ENCODE measurements at places on chromosomes 2 and 18. TPM values are rescaled to one million over a fixed set of nuclear protein-coding genes. Genes with fewer than 3 reads are reported as not detected.

DNA sequence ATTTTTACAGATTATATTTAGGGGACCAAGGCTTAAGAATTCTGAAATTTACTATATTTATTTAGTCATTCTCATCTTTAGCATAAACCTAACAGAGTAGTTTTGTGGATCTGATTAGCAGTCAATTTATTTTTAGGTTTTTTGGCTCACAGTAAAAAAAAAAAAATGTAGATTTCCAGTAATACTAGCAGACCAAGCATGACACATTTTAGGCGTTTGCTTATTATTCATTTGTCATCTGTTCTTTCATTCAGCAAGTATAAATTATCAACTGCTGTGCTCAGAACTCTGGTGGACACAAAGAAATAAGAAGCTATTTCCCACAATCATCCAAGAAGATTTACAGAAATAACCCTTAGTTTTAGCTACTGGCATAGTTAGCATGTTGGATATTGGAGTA, 20.6 kb downstream of the PDE1A start:
- H3K27ac ChIP-seq, result no peak overlapping the region
- no peak overlapping the region for H3K4me3 ChIP-seq
- H3K4me1 ChIP-seq, result no peaks in the 10 kb centered on the region

GRCh38 chr2:19569300-19569791, 210.9 kb upstream of the OSR1 start:
- no peak overlapping the region for H3K27ac ChIP-seq
- no peak overlapping the region for H3K4me3 ChIP-seq

DNA sequence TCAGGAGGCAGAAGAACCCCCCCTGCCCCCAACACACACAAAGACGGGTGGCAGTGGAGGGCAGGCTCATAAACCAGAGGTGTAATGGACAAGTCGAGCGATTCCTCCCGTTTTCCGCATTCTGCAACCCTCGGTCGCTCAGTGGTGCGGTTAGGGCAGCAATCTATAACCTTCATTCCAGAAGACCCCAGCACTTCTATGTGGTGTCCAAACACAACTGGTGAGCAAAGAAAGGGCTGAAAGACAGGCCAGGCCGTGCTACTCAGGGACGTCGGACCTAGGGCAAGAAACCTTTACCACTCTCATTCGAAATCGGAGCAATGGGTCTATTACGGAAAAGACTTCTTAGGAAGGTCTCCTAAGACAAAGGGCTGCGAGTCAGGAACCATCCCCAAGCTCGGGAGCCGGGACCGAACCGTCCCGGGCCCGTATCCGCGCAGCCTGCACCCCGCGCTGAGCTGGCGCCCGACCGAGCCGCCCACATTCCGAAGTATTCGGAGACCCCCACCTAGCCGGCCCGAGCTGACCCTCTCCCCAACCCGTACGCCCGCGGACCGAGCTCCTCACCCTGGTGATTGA, 568 bp downstream of the ARL5A start:
- H3K27ac ChIP-seq, result peak overlapping the region; percentile 92
- peak; percentile 24 for DNase-seq
- no peaks in the 10 kb centered on the region for H3K27me3 ChIP-seq
- peak overlapping the region; percentile 87 for H3K4me3 ChIP-seq
- H3K4me1 ChIP-seq, result peaks cover 22% of the 10 kb centered on the region

DNA sequence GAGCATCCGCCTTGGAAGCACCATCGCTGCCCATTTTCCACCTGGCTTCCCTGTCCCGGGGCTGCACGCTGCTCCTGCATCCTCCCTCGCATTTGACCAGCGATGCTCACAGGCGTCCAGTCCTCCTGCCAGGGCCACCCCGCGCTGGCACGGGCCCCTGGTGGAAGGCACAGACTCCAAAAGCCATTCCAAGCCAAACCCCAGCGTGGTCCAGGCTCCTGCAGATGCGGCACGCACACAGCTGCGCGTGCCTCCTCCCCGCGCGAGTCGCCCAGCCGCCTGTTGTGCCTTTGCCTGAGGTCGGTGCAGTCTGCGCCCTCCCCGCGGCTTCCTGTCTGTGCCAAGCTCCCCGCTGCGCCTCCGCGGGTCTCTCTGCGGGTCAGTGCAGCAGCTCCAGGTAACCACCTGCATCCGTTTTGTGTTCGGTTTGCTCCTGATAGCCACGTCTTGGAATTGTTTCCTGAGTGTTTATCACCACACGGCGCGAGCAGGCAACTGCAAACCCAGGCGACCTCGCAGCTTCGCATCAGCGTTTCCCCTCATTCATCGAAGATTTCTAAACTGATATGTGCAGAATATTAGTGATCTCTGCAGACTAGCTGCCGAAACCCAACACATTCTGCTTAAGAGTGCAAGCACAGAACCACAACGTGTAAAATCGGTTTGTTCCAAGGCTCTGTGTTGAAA, 65.2 kb upstream of the SALL3 start:
- H3K36me3 ChIP-seq, result no peaks in the 10 kb centered on the region
- DNase-seq, result no peak
- H3K27me3 ChIP-seq, result no peaks in the 10 kb centered on the region
- no peak overlapping the region for H3K4me3 ChIP-seq
- no peak overlapping the region for H3K27ac ChIP-seq
- H3K4me1 ChIP-seq, result no peaks in the 10 kb centered on the region

- H3K4me1 ChIP-seq, result no peaks in the 10 kb centered on the region
- no peak overlapping the region for H3K27ac ChIP-seq
- H3K27me3 ChIP-seq, result no peaks in the 10 kb centered on the region
- H3K4me3 ChIP-seq, result no peak overlapping the region
- H3K36me3 ChIP-seq, result peaks cover 25% of the 10 kb centered on the region
Observed at GRCh38 chr2:232721261-232721660, 24.1 kb downstream of the GIGYF2 start.

STAM2 gene
- 17.1 TPM for total RNA-seq

GRCh38 chr18:79559436-79559835, 120.2 kb upstream of the CTDP1 start:
- H3K27me3 ChIP-seq, result no peaks in the 10 kb centered on the region
- H3K27ac ChIP-seq, result no peak overlapping the region

DNA sequence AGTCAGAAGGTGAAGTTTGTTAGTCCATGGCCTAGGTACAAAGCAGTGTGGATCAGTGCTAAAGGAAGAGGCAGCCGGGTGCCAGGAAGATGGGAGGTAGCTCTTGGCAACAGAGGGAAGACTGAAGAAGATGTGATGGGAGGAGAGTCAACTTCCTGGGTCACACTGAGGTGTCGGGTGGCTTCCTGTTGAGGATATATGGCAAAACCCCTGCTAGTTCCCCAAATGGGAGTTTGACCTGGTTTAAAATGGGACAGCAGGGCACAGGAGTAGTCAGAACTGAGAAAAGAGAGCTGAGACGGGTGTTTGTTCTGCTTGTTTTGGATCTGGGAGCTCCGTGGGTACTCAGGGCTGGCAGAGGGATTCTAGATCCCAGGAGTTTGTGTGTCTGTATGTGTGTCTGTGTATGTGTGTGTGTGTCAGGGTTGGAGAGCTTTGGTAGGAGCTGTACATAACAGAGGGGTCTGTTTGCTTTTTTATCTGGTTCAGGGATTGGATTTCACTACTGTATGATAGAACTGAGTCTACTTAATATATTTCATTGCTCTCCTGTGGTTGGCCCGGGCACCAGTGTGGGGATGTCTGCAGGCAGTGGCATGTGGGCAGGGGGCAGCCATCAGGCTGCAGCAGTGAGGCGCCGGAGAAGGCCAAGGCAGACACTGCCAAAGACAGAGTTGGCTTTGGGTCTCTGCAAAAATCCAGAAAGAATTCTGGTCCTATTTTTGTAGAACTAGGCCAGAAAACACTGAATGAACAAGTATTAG, 17.1 kb downstream of the MXD1 start:
- no peaks in the 10 kb centered on the region for H3K27me3 ChIP-seq
- H3K36me3 ChIP-seq, result peaks cover 24% of the 10 kb centered on the region
- DNase-seq, result no peak
- H3K4me3 ChIP-seq, result no peak overlapping the region
- H3K27ac ChIP-seq, result peak overlapping the region; percentile 12

DNA sequence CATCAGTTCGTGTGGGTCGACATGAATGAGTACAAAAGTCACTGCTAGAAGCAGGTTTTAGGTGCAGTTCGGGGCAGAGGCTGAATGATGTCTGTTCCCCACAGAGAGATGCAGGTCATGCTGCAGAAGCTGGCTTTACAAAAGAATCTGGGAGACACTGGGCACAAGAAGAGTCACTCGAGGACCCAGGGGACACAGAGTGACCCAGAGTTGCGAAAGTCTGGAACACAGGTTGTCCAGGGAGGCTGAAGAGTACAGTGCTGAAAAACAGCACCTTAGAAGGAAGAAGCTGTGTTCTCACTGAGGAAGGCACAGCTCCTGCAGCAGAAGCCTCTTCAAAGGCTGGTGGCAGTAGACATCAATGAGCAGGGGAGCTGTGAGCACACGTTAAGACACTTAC, 14.8 kb downstream of the CACNB4 start:
- H3K27ac ChIP-seq, result no peak overlapping the region
- DNase-seq, result no peak
- H3K27me3 ChIP-seq, result no peaks in the 10 kb centered on the region

DNA sequence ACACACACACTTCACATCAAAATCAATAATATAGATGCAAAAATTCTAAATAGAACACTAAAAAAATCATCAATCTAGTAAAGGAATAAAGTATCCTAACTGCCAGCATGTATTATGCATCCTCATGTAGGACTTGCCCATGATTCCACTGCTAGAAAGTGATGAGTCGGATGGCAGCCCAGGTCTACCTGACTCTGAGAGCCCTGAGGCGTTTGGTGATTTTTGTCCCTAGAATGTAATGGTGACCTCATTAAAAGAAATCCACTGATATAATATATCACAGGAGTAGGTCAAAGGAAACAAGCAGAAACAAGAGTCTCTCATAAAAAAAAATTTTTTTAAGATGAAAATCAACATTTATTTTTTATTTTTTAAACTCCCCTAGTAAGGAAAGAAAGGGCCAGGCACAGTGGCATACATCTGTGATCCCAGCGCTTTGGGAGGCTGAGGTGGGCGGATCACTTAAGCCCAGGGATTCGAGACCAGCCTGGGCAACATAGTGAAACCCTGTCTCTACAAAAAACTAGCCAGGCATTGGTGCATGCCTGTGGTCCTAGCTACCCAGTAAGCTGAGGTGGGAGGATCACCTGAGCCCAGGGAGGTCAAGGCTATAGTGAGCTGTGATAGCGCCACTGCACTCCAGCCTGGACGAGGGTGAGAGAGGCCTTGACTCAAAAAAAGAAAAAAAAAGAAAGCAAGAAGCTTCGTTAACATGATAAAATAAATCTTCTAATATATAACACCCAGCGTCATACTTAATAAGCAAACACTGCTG, 24.4 kb upstream of the ACTG2 start:
- H3K27me3 ChIP-seq, result no peaks in the 10 kb centered on the region
- no peak overlapping the region for H3K27ac ChIP-seq
- peaks cover 4% of the 10 kb centered on the region for H3K4me1 ChIP-seq
- no peak overlapping the region for H3K4me3 ChIP-seq
- H3K36me3 ChIP-seq, result peaks cover 5% of the 10 kb centered on the region

GRCh38 chr18:78154853-78155252, 824.8 kb upstream of the SALL3 start:
- H3K36me3 ChIP-seq, result no peaks in the 10 kb centered on the region
- no peak overlapping the region for H3K4me3 ChIP-seq
- H3K27ac ChIP-seq, result no peak overlapping the region
- DNase-seq, result no peak
- no peaks in the 10 kb centered on the region for H3K27me3 ChIP-seq
- no peaks in the 10 kb centered on the region for H3K4me1 ChIP-seq

GRCh38 chr18:27713037-27713737, 463.7 kb downstream of the CDH2 start:
- no peak overlapping the region for H3K27ac ChIP-seq
- no peak for DNase-seq
- no peaks in the 10 kb centered on the region for H3K4me1 ChIP-seq
- no peaks in the 10 kb centered on the region for H3K36me3 ChIP-seq

GPAT2 gene
- 3.7 TPM for total RNA-seq

AGAP1 gene
- 84.2 TPM for total RNA-seq

SERPINB12 gene
- not detected for total RNA-seq

GRCh38 chr2:59027320-59027719, 786.2 kb upstream of the FANCL start:
- no peaks in the 10 kb centered on the region for H3K36me3 ChIP-seq
- H3K4me3 ChIP-seq, result no peak overlapping the region
- H3K4me1 ChIP-seq, result no peaks in the 10 kb centered on the region
- DNase-seq, result no peak
- no peak overlapping the region for H3K27ac ChIP-seq

KRTCAP3 gene
- 112 TPM for total RNA-seq

GRCh38 chr2:26558271-26559043, 80.5 kb upstream of the OTOF start:
- DNase-seq, result no peak
- H3K27me3 ChIP-seq, result peaks cover 63% of the 10 kb centered on the region
- H3K4me3 ChIP-seq, result no peak overlapping the region
- H3K36me3 ChIP-seq, result no peaks in the 10 kb centered on the region
- H3K27ac ChIP-seq, result no peak overlapping the region

HPCAL1 gene
- 107 TPM for total RNA-seq

- H3K4me3 ChIP-seq, result no peak overlapping the region
- H3K27ac ChIP-seq, result no peak overlapping the region
- H3K36me3 ChIP-seq, result no peaks in the 10 kb centered on the region
- no peak for DNase-seq
Observed at GRCh38 chr2:134202371-134202770, 51.5 kb upstream of the MGAT5 start.

SEH1L gene
- total RNA-seq, result 29.1 TPM

UGT1A8 gene
- 15.1 TPM for total RNA-seq

CHRNG gene
- not detected for total RNA-seq

KIF3C gene
- 3.2 TPM for total RNA-seq

SLC23A3 gene
- total RNA-seq, result 16.1 TPM

GRCh38 chr2:216083464-216084281, 2.0 kb downstream of the TMEM169 start:
- no peaks in the 10 kb centered on the region for H3K27me3 ChIP-seq
- no peak overlapping the region for H3K27ac ChIP-seq
- peaks cover 25% of the 10 kb centered on the region for H3K4me1 ChIP-seq
- H3K4me3 ChIP-seq, result no peak overlapping the region
- no peak for DNase-seq

DNA sequence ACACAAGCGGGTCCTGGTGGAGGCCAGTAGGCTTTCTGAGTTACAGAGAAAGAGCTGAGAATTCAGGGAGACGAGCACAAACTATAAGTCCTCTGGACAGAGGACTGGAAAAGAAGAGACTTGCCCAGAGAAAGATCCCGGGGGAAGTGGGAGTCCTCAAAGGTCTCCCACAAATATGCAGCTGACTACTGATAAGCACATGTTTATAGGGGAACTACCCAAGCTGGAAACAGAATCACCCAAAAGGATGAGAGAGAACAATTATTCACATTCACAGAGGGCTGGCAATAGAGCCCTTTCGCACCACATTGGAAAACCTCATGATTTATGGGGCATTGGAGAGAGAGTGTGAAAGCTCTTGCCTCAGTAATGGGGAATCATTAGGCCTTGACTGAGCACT, 337.6 kb downstream of the IRS1 start:
- no peaks in the 10 kb centered on the region for H3K36me3 ChIP-seq
- no peak for DNase-seq
- no peak overlapping the region for H3K4me3 ChIP-seq
- no peak overlapping the region for H3K27ac ChIP-seq
- no peaks in the 10 kb centered on the region for H3K4me1 ChIP-seq

Measured in transverse colon (tissue), 4 donors.